ENCODE measurements at places on chromosomes 16 and 17.

GRCh38 chr16:88306860-88307545, 75.8 kb upstream of the ZNF469 start:
- no peak for DNase-seq

- no peak for DNase-seq
Observed at GRCh38 chr17:81397314-81398175, 2.3 kb downstream of the BAHCC1 start.

- no peak for DNase-seq
Observed at GRCh38 chr16:23134274-23134673, 15.0 kb downstream of the USP31 start.

DNA sequence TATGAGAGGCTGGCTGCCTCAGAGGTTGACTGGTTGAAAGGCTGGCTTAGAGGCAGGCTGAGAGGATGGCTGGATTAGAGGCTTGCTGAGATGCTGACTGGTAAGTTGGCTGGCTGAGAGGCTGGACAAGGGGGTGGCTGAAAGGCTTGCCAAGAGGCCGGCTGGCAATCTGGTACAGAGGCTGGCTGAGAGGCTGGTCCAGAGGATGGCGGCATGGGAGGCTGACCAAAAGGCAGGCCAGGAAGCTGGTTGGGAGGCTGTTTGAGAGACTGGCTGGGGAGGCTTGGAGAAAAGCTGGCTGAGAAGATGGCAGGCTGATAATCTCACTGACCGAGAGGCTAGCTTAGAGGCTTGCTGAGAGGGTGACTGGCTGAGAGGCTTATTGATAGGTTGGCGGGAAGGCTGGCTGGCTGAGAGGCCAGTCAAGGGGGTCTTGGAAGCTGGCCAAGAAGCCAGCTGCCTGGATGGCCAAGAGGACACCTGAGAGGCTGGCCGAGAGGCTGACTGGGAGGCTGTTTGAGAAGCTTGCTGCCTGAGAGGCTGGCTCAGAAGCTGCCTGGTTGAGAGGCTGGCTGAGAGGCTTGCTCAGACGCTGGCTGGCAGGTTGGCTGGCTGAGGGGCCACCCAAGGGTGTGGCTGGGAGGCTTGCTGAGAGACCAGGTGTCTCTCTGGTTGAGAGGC, 34.2 kb upstream of the ACSM2B start:
- DNase-seq: no peak

DNA sequence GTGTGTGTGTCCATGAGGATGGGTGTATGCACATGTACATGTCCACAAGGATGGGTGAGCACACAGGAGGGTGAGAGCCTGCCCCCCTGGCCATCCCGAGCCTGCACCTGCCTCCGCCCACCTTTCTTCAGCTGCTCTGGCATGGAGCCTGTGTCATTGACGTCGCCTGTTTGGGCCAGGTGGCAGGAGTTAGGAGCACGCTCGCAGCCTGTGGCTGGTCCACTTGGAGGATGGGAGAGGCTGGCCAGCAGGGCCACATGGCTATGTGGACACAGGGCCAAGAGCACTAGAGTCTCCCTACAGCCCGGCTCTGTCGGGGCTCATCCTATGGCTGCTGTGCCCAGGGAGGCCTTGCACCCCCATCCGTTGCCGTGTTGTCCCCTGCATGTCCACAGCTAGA, 21.4 kb downstream of the BAHCC1 start:
- DNase-seq: no peak

DNA sequence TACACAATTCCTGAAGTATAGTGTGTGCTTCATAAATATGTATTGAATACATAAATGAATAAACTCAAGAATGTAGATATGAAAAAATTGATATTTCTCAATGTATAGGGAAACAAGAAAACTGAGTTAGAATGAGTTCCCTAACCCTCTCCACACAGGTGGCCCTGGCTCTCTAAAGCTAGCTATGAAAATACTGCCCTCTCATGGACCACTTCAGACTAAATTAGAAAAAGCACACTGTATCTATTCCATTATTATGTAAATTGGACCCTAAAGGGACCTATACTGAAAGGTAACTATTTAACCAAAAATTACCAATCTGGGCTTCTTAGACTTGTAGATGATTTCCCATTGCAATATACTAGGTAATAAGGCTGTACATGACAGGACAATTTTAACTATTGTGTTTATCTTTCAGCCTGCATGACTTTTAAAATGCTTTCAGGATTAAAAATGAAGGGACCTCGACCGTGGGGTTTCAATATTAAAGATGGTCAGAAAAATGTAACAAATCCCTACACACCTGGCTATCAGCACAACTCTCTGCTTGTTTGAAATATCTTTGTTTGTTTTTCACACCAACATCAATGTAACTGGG, 672.5 kb upstream of the KIF2B start:
- DNase-seq: no peak

GRCh38 chr17:76027159-76027839, at the start of gene EVPL:
TSS of gene EVPL (minus strand) at chr17:76027306. CDS start at chr17:76027198, 108 bp downstream.
- DNase-seq: no peak
